GM12878 (cell line): ENCODE measurements at places on chromosomes 11 and 22. TPM values are rescaled to one million over a fixed set of nuclear protein-coding genes. Genes with fewer than 3 reads are reported as not detected.

- no peaks in the 10 kb centered on the region; the same call in none of the 2 replicates for H3K27me3 ChIP-seq
- DNase-seq, result no peak
- peaks cover 7% of the 10 kb centered on the region for H3K4me1 ChIP-seq
- H3K4me3 ChIP-seq, result no peak overlapping the region
- H3K27ac ChIP-seq, result no peak overlapping the region
These were observed 14.0 kb upstream of the NRGN start for GRCh38 chr11:124725719-124726105.

- H3K36me3 ChIP-seq, result no peaks in the 10 kb centered on the region
- H3K27me3 ChIP-seq, result no peaks in the 10 kb centered on the region; the same call in 1 of the 2 replicates
- DNase-seq, result no peak
- H3K27ac ChIP-seq, result no peak overlapping the region
- no peaks in the 10 kb centered on the region for H3K4me1 ChIP-seq
- H3K4me3 ChIP-seq, result no peak overlapping the region
These were observed 32.6 kb upstream of the APLP2 start for GRCh38 chr11:130037058-130037457.

- no peak for DNase-seq
- H3K36me3 ChIP-seq, result no peaks in the 10 kb centered on the region
- peaks cover 14% of the 10 kb centered on the region for H3K4me1 ChIP-seq
- H3K4me3 ChIP-seq, result peak within 1 kb of the TSS; percentile 91
- peak within 1 kb of the TSS; percentile 100 for H3K27ac ChIP-seq
These were observed at the start of gene PARVB for GRCh38 chr22:44024288-44024921. PARVB (plus strand) TSS chr22:44024302; CDS start chr22:44024340, 38 bp downstream.

- H3K36me3 ChIP-seq, result no peaks in the 10 kb centered on the region
- no peaks in the 10 kb centered on the region for H3K4me1 ChIP-seq
- no peak overlapping the region for H3K4me3 ChIP-seq
- no peaks in the 10 kb centered on the region for H3K27me3 ChIP-seq
- no peak for DNase-seq
These were observed 67.5 kb downstream of the MYEOV start for GRCh38 chr11:69361466-69361865.

DNA sequence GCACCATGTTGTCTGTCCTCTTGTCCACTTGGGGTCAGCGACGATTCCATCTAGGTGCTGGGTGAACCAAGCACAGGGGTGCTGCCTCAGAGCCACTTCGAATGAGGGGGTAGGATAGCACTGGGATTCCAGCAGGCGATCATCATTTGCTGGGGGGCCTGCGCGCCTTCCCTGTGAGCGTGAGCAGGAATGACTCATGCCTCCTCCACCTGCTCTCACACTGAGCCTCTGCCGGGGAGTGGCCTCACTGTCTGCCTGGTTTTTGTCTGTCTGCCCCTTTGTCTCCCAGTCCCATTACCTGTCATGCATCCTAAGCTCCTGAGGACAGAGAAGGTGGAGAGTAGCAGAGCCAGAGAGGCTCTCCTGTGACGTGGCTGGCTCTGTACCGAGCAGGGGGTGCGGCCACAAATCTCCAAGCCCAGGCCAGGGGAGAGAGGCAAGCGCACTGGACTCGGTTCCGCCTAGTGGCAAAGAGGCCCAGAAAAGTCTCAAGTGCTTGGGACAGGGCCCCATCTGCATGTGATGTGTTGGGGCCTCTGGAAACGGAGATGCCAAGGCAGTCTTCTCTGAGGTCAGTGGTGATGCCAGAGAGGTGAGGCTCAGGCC is 30.8 kb downstream of the RSPH14 start:
- no peaks in the 10 kb centered on the region for H3K27me3 ChIP-seq
- no peak for DNase-seq
- no peaks in the 10 kb centered on the region for H3K4me1 ChIP-seq
- no peak overlapping the region for H3K4me3 ChIP-seq
- H3K36me3 ChIP-seq, result no peaks in the 10 kb centered on the region

- H3K4me3 ChIP-seq, result peak overlapping the region; percentile 88
- H3K4me1 ChIP-seq, result peaks cover 23% of the 10 kb centered on the region
- peak overlapping the region; percentile 38 for H3K27ac ChIP-seq
- no peaks in the 10 kb centered on the region for H3K36me3 ChIP-seq
- H3K27me3 ChIP-seq, result no peaks in the 10 kb centered on the region
These were observed 533 bp downstream of the SERGEF start for GRCh38 chr11:18012122-18012905.

DNA sequence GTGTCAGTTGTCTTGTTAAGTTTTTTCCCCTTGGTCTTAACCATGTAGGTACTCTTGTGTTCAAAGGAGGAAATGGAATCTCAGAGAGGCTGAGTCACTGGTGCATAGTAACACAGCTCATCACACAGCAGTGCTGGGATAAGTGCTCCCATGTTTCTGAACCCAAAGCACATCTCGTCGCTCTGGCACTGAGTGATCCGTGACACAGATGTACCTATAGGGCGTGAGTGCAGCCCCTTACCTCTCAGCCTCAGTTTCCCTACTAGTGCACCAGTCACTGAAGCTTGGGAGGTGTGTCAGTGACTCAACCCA is 234.0 kb downstream of the ST3GAL4 start:
- no peaks in the 10 kb centered on the region for H3K36me3 ChIP-seq
- H3K4me3 ChIP-seq, result no peak overlapping the region
- H3K4me1 ChIP-seq, result no peaks in the 10 kb centered on the region
- DNase-seq, result no peak
- H3K27me3 ChIP-seq, result peaks cover 9% of the 10 kb centered on the region
- H3K27ac ChIP-seq, result no peak overlapping the region

GRCh38 chr11:83957038-83957900 is 671.1 kb upstream of the CCDC90B start:
- H3K27ac ChIP-seq, result no peak overlapping the region
- DNase-seq, result no peak
- no peaks in the 10 kb centered on the region for H3K27me3 ChIP-seq
- no peaks in the 10 kb centered on the region for H3K36me3 ChIP-seq
- H3K4me3 ChIP-seq, result no peak overlapping the region

DNA sequence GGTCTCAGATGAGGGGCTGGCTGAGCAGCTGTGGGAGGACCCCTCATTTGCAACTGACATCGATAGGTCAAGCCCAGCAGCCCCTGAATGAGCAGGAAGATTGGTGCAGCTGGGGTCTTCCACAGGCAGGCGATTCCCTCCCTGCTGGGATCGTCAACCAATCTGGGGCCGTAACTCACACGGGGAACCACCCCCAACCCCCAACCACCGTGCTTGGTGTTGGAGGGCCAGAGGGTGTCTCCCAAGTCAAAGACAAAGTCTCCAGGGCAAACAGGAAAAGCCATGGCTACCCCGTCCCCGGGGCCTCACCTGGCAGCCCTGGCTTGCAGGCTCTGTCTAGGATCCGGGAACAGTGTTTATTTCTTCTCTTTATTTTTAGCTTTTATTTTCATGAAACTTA is 26.9 kb upstream of the SCUBE1 start:
- H3K27ac ChIP-seq, result no peak overlapping the region
- H3K27me3 ChIP-seq, result peaks cover 2% of the 10 kb centered on the region; the same call in 1 of the 2 replicates
- DNase-seq, result no peak
- no peaks in the 10 kb centered on the region for H3K4me1 ChIP-seq
- no peak overlapping the region for H3K4me3 ChIP-seq

GRCh38 chr11:44904261-44905020 is 46.2 kb downstream of the TP53I11 start:
- DNase-seq, result no peak
- H3K4me3 ChIP-seq, result no peak overlapping the region
- no peak overlapping the region for H3K27ac ChIP-seq
- H3K27me3 ChIP-seq, result no peaks in the 10 kb centered on the region

DNA sequence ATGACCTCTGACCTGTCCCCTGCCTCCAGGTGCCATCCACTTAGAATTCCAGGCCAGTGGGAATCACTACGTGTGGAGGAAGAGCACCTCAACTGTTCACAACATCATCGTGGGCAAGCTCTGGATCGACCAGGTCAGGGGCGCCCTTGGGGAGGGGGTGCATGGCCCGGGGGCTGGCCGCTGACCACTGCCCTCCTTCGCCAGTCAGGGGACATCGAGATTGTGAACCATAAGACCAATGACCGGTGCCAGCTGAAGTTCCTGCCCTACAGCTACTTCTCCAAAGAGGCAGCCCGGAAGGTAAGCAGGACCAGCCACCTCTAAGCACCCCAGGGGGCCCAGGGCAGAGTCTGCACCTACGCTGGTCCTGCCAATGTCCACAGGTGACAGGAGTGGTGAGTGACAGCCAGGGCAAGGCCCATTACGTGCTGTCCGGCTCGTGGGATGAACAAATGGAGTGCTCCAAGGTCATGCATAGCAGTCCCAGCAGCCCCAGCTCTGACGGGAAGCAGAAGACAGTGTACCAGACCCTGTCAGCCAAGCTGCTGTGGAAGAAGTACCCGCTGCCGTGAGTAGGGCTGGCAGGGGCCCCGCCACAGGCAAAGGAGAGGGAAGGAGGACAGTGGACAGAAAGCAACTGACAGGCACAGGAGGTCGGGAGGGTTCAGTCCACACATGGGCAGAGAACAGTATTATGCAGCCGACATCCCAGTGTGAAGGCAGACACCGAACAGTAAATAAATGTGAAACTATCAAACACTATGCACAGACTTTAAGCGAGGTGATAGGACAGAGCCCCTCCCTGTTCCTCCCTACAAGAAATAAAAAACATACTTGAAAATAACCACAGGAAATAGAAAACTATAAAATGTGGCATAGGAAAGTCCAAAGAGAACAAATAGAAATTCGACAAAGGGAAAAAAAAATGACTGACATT is 74.9 kb downstream of the MORC2 start:
- no peak overlapping the region for H3K27ac ChIP-seq
- no peak overlapping the region for H3K4me3 ChIP-seq
- no peak for DNase-seq
- no peaks in the 10 kb centered on the region for H3K36me3 ChIP-seq
- no peaks in the 10 kb centered on the region for H3K27me3 ChIP-seq
- H3K4me1 ChIP-seq, result no peaks in the 10 kb centered on the region

Gene OR8D4
- not detected in 2 replicates for polyA plus RNA-seq

Gene SYT7
- not detected in 2 replicates for polyA plus RNA-seq

Gene SCN4B
- polyA plus RNA-seq, result 0.04 and 0.12 TPM in 2 replicates

Gene SLC22A8
- polyA plus RNA-seq, result not detected in 2 replicates

Gene HOATZ
- not detected in 2 replicates for polyA plus RNA-seq

Gene CSNK2A3
- polyA plus RNA-seq, result 0.99 and 2.0 TPM in 2 replicates
